ENCODE measurements at places on chromosomes 3 and 15.

GRCh38 chr3:100665230-100665629 is 44.1 kb upstream of the TFG start:
- DNase-seq: no peak

GRCh38 chr3:125107861-125108567 is 52.2 kb upstream of the HEG1 start:
- DNase-seq: peak; percentile 32

- DNase-seq: no peak
Observed at GRCh38 chr15:33968224-33968623, at the start of gene CHRM5. CHRM5 (plus strand) TSS chr15:33968497; CDS start chr15:34062718, 94,221 bp downstream.

DNA sequence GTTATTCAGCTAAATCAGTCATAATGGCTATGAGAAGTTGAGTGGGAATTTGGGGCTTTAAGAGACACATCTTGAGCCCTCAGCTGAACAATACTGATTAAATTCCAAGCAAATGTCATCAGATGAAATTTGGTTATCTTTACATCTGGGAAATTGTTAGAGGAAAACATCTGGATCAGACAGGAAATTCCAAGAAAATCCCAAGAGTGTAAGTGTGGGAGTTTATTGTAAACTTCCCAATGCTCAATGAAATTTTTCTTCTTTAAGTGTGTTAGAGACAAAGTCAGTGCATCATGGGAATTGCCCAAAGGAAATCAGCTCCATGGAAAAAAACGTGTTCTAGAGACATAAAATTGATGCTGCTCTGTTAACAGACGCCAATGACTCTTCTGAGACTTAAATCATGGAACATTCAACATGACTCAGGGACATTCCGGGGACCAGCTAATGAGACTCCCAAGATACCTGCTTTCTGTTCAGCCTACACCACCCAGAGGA is 19.8 kb upstream of the DCLK3 start:
- DNase-seq: no peak

DNA sequence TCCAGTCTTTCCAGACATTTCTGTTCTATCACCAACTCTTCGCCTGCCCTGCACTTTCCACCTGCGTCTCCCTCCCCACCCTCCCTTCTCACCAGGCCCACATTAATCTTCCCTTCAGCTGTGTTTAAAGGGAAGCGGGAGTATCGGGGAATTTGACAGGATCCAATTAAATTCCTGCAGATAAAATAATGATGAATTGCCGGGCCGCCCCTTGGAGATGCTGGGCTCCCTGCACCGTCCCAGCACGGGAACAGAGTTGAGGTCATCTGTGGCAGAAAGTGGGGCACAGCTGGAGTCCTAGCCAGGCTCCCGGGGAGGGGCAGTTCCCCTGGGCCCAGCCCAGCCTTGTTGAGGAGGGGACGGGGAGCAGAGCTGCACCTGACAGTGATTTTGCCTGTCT is 30.3 kb downstream of the PLXNA1 start:
- DNase-seq: no peak

DNA sequence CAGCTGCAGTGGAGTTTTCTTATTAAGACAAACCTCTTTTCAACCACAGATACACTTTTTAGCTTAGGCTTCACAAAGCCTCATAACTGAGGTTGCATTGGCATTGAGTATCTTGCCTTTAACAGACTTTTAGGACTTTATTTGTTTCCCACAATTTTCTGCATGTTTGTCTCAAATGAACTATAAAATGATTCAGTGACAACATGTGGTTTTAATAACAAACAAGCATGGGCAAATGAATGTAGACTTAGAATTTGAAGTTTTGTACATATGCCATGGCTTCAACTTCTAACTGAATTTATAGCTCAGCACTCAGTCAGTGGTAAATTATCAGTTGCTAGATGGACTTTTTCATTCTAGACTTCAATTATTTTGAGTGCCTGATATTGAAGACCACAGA is 101.6 kb downstream of the SLC25A26 start:
- no peak for DNase-seq

DNA sequence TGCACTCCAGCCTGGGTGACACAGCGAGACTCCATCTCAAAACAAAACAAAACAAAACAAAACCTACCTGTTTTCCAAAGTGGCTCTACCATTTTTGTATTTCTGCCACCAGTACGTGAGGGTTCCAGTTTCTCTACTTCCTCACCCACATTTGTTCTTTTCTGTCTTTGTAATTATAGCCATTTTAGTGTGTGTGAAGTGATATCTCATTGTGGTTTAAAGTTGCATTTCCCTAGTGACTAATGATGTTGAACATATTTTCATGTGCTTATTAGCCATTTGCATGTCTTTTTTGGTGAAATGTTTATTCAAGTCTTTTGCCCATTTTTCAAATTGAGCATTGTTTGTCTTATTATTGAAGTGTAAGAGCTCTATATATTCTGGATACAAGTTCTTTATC is 50.7 kb downstream of the TRA2B start:
- no peak for DNase-seq

DNA sequence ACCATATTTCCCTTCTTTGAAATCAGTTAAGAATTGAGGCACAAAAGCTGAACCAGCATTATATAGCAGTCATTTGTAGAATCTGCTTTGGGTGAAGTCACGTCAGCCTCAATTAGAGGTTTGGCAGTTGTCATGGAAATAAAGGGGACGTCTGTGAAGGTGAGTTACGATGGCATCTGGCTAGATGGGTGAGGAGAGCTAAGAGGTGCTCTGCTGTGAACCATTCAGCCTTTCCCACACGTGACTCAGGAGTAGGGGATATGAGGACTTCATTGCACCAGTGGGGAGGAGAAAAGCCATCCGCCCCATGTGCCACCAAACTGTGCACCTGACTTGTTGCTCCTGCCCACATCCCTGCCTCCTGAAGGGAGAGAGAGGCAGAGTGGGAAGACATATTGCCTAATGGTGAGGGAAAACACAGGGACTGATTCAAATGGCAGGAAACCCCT is 2.8 kb upstream of the C15orf40 start:
- DNase-seq: no peak

DNA sequence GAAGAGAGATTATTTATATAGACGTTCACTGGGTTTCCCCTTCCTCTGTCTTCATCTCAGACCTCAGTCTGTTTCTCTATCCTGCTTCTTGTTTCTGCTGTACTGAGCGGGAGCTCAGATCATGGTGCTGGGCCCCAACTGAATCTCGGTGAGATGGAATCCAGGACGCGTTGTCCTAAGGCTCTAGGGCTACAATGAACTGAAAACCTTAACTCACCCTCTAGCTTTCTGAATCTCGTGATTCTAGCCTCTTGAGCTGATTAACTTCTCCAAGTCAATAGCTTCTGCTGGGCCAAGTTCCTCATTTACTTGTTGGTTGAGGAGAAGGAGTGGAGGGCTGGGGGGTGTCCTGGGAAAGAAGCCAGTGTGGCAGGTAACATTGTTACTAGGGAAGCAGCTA is 32.7 kb upstream of the MAP3K13 start:
- no peak for DNase-seq

Measured in DMS79 treated with DMSO at 0.1 percent for 48 hours (cell line).